CD4-positive, alpha-beta T cell treated with Interleukin-12 subunit alpha and Interleukin-12 subunit beta, for 1 hour (primary cell): ENCODE measurements at places on chromosomes 1 and 21.

GRCh38 chr21:44727757-44728156 lies 16.4 kb upstream of the TSPEAR start:
- no peak for DNase-seq

- DNase-seq = no peak
These were observed 36.3 kb downstream of the EDN2 start for GRCh38 chr1:41447995-41448770.

- no peak for DNase-seq
These were observed 43.3 kb upstream of the PCBP3 start for GRCh38 chr21:45600248-45600647.

GRCh38 chr1:24329331-24329730 lies 10.2 kb downstream of the GRHL3 start:
- DNase-seq = no peak

GRCh38 chr1:34272152-34272551 lies 95.4 kb downstream of the C1orf94 start:
- DNase-seq = no peak

DNA sequence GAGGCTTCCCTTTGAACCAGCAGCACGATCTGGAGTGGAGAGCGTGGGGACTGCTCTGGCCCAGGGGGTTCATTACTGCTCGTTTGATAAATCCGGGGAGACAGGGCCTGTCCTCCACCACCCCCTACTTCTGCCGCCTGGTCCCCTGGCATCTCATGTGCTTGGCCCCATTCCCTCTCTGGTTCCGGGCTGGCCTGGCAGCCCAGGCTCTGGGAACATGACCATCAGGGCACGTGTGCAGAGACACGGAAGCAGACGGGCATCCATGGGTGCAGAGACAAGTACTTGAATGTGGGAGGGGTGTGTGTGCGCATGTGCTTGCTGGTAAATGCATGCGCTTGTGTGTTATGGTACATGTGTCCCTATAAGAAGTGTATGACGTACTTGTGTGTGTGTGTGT lies 75.5 kb downstream of the KIRREL1 start:
- no peak for DNase-seq

- no peak for DNase-seq
These were observed 36.5 kb downstream of the C4BPA start for GRCh38 chr1:207140536-207140935.

DNA sequence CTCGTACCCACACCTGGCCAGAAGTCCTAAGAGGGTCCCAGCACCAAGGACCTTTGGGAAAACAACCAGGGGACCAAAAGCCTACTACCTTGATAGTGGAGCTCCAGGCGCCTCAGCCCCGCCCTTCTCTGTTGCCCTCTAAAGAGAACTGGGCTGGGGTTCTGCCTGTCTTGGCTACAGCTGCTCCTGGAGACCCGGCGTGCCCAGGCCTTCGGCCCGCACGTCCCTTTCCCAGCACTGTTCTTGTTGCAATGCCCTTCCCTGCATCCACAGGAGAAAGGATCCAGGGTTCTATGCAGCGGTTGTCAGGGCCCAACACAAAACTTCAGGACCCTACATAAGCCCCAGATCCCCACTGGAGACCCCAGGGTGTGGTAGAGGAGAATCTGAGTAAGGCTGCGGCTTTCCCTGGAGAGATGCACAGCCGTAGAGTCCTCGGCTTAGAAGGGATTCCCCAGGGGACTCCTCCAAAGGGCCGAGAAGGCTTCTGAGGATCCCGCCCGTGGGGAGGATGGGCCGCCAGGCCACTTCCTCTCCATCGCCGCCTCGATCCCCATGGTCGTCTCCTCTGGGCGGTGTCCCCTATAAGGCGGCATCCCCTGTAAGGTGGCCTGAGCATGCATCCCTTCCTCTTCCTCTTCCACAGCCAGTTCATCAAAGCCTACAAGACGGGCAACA lies 12.0 kb downstream of the SLC66A1 start:
- DNase-seq = no peak

DNA sequence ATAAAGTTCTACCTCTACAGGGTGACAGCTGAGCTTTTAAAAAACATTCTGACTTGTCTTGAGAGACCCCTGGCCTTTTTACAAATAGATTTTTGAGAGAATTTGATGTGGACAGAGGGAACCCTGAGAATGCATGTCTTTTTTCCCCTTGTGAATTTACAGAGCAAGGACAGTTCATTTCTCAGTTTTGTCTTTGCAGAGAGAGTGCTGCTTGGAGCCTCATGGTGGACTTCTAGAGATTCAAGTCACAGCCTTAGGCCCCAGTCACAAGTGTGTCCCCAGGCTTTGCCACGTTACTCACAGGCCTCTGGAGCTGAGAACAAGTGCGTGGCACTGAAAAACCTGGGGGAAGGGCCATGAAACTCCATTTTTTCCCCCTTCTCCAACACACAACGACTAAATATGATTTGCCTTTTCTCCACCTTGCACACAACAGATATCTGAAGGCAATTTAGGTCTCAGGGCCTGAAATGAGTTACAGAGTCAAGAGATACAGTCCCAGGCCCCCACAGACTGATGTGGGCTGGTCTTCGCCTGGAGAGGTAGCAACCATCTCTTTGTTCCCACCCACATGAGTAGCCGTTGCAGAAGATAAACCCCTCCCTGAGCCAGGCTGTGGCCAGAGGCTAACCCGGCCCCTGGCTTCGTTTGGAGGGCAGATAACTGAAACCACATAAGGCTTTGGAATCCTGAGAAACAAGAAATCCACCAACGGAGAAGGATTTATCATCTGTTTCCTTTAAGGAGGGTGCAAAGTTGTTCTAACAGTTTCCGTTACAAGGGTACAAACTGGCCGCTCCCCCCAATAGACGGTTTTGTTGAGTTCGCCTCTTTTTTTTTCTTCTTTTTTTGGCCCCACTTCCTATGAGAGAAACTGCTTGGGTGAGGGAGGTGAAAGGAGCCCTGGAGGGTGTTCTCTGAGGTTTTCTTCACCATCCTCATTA lies 1.0 kb upstream of the PIGV start:
- peak; percentile 28 for DNase-seq

DNA sequence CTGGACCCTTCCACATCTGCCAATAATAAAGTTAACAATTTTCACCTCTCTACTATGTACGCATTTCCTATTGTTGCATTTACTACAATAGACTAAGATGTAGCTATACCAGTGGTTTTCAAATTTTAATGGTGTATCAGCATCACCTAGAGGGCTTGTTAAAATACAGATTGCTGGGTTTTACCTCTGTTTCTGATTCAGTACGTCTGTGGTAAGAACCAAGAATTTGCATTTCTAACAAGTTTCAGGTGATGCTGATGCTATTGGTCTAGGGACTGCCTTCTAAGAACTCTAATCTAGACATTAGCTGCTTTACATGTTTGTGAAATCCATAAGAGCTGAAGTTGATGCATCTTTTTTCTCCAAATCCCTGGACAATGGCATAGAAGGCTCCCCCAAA lies 59.7 kb downstream of the ERICH3 start:
- DNase-seq = no peak

- peak; percentile 70 for DNase-seq
These were observed 10.3 kb downstream of the LMNA start for GRCh38 chr1:156124557-156125483.

DNA sequence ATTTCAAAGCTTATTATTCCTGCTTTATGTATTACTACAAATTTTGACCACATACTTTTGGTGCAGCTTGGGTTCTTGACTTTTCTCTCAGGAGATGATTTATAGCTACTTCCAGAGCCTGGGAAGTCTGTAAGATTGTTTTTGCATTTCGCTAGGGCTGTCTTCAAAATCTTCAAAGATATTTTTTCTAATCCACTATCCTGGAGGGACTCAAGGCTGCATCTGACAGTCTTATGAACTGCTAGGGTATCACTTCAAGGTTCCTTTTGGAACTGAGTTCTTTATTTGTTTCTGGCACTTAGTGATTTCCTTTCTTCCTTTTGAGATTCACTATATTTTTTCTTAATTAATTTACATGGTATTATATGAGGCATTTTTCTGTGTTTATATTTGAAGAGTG lies 90.0 kb upstream of the LYPLAL1 start:
- no peak for DNase-seq

GRCh38 chr1:169103480-169103893 lies 3.0 kb upstream of the ATP1B1 start:
- no peak for DNase-seq

DNA sequence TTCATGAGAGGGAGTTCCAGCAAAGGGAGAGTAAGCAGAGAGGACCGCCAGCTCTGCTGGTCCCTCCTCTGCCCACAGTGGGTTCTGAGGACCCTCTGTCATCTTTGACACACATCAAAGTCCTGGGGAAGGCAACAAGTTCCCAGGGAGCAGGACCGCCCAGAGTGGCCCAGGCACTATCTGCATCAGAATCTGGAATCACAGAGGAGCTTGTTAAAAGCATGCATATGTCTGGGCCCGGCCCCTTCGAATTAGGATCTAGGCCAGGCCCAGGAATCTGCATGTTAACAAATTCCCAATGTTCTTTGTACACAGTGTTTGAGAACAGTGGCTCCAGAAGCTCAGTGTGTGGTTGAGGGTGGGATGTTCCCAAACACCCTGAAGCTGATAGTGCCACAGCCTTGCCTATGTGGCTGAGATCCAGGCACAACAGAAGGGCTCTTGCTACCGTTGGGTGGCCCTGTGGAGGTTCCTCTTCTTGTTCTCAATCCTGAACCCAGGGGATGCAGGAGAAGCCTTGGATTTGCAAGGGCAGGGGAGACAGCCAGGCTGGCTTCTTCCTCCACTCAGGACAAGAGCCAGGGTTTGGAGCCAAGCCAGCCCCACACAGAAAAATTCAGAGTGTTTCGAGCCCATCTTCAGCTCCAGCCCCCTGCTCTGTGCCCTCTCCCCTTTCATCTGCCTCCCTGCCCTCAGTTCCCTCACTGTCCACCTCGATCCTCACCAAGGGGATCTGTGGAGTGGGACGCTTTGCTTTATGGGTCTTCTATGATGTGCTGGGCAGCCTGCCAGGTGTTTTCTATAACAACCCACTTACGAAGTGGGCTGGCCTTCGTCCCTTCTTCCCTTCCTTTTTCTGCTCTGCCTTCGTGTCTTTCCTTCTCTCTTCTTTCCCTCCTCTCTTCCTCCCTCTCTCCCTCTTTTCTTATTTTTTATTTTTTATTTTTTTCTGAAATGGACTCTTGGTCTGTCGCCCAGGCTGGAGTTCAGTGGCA lies 129.0 kb upstream of the TMPRSS2 start:
- no peak for DNase-seq

- no peak for DNase-seq
These were observed 146.3 kb upstream of the DNAH14 start for GRCh38 chr1:224783006-224783651.

DNA sequence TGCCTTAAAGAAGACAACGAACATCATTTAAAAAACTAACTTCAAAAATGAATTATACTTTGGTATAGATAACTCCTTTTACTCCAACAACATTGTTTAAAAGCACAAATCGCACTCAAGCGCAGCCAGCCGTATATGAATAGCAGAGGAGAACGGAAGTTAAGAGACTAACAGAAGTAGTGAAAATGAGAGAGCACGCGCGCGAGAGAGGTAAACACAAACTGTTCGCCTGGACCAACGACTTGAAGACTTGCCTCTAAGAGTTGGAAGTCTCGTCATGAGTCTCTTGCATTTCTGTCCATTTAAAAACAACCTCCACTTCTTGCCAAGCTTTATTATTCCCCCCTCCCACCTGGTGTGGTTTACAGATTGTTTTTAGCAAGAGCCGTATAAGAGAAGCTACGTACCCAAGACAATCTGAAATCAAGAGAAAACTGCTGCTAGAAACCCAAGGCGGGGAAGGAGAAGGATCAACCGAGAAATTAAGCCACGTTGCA lies 479 bp downstream of the SELENOF start:
- DNase-seq = peak; percentile 36

DNA sequence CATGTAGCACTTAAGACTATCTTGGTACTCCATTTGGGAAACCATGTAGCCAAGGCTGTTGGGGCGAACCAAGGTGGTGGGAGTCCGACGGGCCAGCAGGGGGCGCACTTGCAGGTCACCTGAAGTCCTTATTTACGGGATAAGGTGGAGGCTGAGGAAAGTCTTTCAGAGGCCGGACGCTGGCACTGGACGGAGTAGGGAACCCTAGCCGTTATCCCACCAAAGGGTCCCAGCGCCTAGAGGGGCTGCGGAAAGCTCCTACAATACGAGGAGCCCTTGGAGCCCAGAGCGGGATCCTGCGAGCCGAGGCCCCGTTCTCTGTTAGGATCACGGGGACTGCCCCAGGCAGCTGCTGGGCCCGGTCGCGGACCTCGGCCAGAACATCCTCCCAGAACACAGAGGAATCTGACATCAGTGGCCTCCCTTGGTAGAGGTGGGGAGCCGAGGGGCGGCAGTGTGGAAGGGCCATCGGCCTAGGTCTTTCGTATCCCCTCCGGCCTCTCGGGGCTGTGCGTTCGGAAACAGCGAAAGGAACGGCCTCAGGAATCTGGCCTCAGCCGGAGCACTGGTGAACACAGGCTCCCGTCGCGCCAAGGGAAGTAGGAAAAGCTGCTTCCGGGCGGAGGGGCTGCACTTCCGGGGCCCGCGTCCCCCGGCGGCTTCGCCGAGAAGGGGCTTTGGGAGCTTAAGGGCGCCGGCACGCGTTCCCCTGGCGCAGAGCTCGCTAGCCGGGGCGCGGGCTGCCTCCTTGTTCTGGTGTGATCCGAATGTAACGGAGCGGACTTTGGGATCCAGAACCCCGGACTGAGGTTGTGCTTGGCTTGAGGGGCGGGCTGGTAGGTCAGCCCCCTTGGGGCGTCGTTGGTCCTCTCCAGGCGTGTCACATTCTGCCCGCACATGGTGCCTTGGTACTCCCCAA lies 29.9 kb upstream of the RPTN start:
- peak; percentile 78 for DNase-seq

DNA sequence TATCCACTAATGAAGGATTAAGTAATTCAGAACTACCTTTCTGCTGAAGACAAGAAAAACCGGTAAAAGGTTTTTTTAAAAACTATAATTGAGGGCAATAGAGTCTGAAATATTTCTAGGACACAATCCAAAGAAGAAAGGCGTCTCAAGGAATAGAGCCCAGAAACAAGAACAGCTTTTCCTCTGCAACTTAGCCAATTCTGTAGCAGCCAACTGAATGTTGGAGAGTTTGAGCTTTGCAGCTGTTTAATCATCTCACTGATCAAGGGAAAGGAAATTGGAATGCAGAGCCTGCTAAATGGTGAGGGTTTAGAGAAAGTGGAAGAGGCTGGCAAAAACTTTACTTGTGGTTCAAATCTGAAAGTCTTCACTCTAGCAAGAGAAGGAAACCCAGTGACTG lies 818.9 kb downstream of the KCNT2 start:
- DNase-seq = no peak
